A549 treated with Hydrocortisone at 1 μM for 4 hours (cell line): ENCODE measurements at places on chromosomes 4 and X. TPM values are rescaled to one million over a fixed set of nuclear protein-coding genes. Genes with fewer than 3 reads are reported as not detected.

MCF2 gene
- total RNA-seq, result 0.03 to 0.12 TPM (median 0.07 TPM) in 4 of 5 replicates, not detected in the other

MAML3 gene
- 11.6 to 16.7 TPM (median 13.6 TPM) in 5 replicates for total RNA-seq

SOX3 gene
- not detected in 5 replicates for total RNA-seq

TLL1 gene
- total RNA-seq, result 0.13 to 0.22 TPM (median 0.21 TPM) in 5 replicates

ETNPPL gene
- 0.05 TPM in 1 of 5 replicates, not detected in the others for total RNA-seq

COX7B2 gene
- total RNA-seq, result not detected in 5 replicates

IQSEC2 gene
- total RNA-seq, result 31.4 to 44.5 TPM (median 40.5 TPM) in 5 replicates

MAGEB1 gene
- total RNA-seq, result not detected in 5 replicates

PSAPL1 gene
- 0.26 to 0.40 TPM (median 0.28 TPM) in 5 replicates for total RNA-seq

SPANXB1 gene
- total RNA-seq, result 1.5 to 3.4 TPM (median 2.0 TPM) in 5 replicates

AR gene
- total RNA-seq, result 2.7 to 3.8 TPM (median 3.2 TPM) in 5 replicates

PROM1 gene
- total RNA-seq, result 0.39 to 0.56 TPM (median 0.52 TPM) in 5 replicates

NAA11 gene
- not detected in 5 replicates for total RNA-seq

CDX4 gene
- not detected in 5 replicates for total RNA-seq

FAM9C gene
- 0.03 to 0.23 TPM in 2 of 5 replicates, not detected in the others for total RNA-seq

MAGEA1 gene
- 0.05 to 0.09 TPM (median 0.06 TPM) in 4 of 5 replicates, not detected in the other for total RNA-seq

GAGE12F gene
- not detected in 5 replicates for total RNA-seq

MAGEA12 gene
- total RNA-seq, result 0.09 to 0.22 TPM (median 0.14 TPM) in 5 replicates

ERAS gene
- total RNA-seq, result 0.07 to 0.10 TPM in 2 of 5 replicates, not detected in the others

TBC1D8B gene
- total RNA-seq, result 0.75 to 1.7 TPM (median 1.1 TPM) in 5 replicates

SMR3B gene
- total RNA-seq, result not detected in 5 replicates

JADE3 gene
- 10.3 to 16.5 TPM (median 12.3 TPM) in 5 replicates for total RNA-seq

MAGEC3 gene
- total RNA-seq, result not detected in 5 replicates

SMPX gene
- 0.09 TPM in 1 of 5 replicates, not detected in the others for total RNA-seq

CHST7 gene
- total RNA-seq, result 25.0 to 49.0 TPM (median 38.9 TPM) in 5 replicates

AWAT2 gene
- not detected in 5 replicates for total RNA-seq

PFKFB1 gene
- total RNA-seq, result 0.06 to 0.14 TPM (median 0.09 TPM) in 4 of 5 replicates, not detected in the other

RGN gene
- 0.05 TPM in 1 of 5 replicates, not detected in the others for total RNA-seq
